Stimulated activated CD8-positive, alpha-beta memory T cell treated with anti-CD3 and anti-CD28 coated beads, Interleukin-12 subunit alpha, Interleukin-12 subunit beta, amount 100 ng/mL, for 4 hours (primary cell): ENCODE measurements at places on chromosomes 2 and 18.

DNA sequence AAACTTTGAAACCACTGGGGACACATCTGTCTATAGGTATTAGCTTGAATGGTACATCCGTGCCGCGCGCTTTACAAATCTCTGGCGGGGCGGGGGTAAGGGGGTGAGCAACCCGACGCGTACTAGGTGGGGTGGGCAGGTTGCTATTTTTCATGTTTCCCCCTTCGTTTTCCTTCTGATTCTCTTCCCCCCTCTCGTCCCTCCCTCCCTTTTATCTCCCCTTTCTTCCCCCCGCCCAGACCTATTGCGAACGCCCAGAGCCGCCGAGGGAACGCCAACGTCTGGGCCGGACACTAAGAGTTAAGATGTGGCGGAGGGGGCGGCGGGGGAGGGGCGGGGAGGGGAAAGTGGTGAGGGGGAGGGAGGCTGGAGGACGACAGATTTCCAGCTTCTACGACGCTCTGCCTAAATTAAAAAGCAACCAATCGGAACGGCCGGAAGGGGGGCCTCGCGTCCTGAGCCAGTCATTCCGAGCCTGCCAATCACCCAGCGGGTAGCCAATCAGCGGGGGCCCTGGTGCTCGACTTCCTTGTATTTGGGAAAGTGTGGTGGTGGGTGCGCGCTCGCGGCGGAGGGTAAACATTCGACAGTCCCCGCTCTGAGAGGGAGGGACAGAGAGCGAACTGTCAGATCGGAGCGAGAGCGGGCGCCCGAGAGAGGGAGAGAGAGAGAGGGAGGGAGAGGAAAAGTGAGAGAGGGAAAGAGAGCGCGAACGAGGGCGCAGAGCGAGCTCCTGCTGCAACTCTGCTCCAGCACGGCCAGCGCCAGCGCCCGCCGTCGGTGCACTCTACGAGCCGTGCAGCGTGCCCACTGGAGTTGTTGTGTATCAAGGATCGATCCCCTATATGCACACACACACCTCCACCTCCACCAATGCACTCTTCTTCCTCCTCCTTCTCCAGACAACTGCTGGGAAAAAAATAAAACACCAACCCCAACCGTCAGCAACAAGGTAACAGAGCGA lies at the start of gene POU3F3:
POU3F3 (plus strand) TSS at position 582 of the 964 bp plus-strand sequence. CDS start 1,396 bp downstream, outside the sequence.
- DNase-seq, result no peak

DNA sequence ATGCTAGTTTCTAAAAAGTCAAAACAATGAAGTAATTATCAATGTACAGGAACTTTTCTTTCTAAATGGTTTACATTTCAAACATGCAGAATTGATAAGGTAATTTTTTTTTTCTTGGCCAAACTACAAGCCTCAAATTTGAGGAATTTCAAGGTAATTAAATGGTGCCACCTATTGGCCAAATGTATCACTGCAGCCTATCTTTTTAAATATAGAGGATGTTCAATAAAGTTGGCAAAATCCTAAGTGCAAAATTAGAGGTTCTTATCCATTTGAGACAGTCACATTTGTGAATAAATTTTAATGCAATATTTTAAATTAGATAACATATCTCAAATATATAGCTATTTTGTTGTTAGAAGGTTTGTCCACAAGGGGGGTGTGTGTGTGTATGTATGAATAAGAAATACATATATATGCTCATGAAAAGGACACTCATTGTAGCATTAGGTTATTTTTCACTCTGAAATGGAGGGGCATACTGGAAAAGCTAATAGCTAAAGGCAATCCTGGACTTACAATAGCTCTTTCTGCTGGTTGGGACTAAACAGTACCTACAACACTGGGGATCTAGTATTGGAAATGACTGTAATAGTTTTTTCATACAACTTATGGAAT lies 26.2 kb downstream of the MMADHC start:
- no peak for DNase-seq

DNA sequence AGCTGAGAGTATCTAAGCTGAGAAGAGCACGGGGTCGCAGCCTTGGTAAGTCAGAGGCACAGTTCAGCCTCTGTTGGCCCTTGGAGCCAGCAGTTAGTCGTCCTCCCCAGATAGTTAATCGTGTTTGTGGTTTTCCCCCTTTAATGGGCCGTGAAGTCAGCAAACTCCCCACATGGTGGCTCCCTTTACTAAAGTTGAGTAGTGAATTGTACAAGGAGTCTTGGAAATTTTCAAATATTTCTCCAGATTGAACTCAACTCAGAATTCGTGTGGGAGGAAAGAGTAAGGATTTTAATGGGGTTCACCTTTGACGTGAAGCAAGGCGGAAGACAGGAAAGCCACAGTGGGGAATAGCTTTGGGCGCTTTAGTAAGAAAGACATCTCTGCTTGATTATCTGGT lies 2.4 kb upstream of the ADCYAP1 start:
- no peak for DNase-seq

DNA sequence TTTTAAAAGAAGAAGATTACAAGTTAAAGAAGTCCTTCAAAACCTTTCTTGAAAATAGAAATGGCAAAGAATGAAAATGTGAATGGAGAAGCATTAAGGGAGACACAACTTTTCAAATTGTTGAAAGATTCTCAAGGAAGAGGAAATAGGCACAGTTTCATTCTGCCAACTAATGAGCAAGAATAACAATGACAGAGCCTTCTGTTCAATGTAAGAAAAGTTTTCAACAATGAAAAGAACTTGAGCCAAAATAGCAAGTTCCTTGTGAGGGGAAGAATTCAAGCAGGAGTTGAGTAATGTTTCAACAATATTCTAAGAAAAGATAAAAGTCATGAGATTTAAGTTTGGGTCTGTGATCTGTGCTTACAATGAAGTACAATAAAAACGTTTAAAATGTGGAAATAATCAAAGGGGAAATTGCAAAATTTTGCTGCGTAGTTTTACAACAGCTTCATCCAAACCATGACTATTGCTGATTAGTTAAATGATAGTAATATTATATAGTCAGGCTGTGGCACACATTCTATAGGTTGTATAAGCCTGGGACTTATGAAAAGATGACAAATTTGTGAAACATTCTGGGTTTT lies 122.6 kb downstream of the METTL4 start:
- DNase-seq, result no peak

GRCh38 chr2:71948781-71949536 lies 198.7 kb downstream of the CYP26B1 start:
- no peak for DNase-seq

DNA sequence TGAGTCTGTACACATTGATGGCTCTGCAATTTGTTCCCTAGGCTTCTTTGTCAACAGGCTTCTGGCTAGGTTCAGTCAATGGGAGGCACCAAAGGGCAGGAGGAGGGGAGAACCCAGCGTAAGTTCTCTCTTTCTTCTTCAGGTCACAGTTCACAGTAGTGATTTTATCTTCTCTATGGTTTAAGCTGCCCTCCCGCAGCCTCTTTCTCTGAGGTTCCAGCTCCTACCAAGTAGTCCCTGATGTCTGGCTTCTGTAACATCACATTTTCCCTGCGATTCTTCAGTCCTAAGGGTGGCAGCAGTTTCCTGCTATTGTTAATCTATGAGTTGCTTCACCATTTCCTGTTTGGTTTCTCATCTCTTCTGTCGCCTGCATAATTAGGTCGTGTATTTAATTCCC lies 107.4 kb downstream of the CPO start:
- DNase-seq, result no peak

- DNase-seq, result no peak
Measured at GRCh38 chr2:43031471-43032212, 194.8 kb downstream of the ZFP36L2 start.

DNA sequence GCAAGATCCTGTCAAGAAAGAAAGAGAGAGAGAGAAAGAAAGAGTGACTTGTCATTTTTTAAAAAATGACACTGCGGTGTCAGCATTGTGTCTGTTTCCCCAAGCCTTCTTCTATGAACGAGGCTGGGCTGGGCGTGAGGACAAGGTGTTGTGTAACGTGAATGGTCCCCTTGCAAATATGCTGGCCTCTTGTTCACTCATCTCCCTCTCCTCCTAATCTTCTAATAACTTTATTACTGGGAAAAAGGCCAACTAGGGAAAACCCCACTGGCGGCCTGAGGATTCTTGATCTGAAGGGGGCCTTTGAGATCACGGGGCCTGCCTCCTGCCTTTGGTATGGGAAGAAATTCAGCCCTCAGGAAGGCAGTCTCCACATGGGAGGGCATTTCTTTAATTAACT lies 163.1 kb downstream of the MIB1 start:
- no peak for DNase-seq

- no peak for DNase-seq
Measured at GRCh38 chr2:121626777-121627524, 22.3 kb downstream of the CLASP1 start.

DNA sequence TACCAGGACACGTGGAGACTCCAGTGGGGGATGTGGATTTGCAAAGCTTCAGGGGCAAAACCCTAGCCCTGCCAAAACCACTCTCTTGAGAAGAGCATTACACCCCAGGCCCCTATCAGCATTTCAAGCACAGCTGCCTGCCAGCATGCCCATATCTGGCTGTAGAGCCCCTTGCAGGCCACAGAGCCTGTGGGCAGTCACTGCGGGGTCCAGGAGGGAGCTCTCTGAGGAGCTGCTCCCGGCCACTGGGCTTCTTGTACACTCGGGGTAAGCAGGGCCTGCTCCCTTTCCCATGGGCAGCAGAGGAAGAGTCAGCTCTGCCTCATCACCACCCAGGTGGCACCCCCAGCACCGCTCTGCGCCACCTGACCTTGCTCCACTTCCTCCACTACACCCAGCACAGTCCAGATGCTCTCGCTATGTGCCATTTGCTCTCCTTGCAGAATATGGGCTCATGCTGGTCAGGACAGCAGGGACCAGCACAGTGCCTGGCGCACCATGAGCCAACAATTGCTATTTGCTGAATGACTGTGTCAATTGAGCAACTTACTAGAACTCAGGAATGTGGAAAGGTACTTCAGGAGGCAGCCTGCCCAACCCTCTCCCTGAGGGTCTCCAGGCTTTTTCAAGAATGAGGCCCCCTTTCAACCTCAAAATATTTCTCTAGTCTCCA lies 7.4 kb downstream of the CHST10 start:
- no peak for DNase-seq

DNA sequence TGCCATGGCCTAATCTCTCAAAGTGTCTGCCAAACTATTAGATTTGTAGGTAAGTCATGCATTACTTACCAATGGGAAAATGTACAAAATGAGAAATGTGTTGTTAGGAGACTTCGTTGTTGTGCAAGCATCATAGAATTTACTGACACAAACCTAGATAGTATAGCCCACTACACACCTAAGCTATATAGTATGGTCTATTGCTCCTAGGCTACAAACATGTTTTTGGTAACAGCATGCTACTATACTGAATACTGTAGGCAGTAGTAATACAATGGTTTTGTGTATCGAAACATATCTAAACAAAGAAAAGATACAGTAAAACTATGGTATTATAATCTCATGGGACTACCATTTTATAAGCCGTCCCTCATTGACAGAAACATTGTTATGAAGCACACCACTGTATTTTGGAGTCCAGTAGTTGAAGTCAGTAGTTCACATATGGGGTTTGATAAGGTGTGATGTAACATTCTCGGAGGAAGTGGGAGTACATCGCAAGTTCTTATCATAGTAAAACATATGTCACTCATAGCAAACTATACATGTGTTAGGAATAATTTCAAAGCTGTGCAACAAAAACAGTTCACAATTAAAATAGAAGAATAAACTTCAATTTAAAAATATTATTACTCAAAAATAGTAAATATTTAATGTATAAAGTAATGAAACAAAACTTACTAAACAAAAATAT lies 12.0 kb upstream of the GTF2A1L start:
- DNase-seq, result no peak

DNA sequence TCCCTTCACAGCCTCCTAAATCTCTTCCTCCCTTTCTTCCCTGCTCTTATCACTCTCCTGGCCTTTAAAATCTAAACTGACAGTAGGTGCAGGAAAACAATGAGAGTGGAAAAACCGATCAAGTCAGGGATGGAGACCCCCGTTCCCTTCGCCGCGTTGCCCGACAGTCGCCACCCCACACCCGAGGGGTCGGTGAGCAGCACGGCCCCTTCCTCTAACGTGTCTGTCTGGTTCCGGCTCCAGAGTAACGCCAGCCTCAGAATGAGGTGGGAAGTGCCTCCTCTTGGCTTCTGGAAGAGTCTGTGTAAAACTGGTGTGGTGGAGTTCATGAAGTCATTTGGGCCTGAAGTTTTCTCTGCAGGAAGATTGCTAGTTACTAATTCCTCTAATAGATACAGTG lies 138.6 kb downstream of the NFATC1 start:
- no peak for DNase-seq

DNA sequence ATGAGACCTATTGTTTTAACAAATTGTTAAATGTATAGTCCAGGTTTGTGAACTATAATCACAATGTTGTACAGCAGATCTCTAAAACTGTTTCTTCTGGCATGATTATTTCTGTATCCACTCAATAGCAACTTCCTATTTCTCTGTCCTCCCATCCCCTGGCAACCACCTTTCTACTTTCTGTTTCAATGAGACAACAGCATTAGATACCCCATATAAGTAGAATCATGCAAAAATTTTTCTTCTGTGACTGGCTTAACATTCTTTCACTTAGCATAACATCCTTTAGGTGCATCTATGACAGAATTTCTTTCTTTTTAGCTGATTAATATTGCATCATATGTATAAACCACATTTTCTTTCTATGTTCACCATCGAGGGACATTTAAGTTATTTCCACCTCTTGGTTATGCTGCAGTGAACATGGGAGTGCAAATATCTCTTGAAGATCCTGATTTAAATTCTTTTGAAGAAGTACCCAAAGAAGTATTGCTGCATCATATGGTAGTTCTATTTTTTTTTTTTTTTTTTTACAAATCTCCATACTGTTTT lies 713.5 kb downstream of the LRP1B start:
- no peak for DNase-seq

DNA sequence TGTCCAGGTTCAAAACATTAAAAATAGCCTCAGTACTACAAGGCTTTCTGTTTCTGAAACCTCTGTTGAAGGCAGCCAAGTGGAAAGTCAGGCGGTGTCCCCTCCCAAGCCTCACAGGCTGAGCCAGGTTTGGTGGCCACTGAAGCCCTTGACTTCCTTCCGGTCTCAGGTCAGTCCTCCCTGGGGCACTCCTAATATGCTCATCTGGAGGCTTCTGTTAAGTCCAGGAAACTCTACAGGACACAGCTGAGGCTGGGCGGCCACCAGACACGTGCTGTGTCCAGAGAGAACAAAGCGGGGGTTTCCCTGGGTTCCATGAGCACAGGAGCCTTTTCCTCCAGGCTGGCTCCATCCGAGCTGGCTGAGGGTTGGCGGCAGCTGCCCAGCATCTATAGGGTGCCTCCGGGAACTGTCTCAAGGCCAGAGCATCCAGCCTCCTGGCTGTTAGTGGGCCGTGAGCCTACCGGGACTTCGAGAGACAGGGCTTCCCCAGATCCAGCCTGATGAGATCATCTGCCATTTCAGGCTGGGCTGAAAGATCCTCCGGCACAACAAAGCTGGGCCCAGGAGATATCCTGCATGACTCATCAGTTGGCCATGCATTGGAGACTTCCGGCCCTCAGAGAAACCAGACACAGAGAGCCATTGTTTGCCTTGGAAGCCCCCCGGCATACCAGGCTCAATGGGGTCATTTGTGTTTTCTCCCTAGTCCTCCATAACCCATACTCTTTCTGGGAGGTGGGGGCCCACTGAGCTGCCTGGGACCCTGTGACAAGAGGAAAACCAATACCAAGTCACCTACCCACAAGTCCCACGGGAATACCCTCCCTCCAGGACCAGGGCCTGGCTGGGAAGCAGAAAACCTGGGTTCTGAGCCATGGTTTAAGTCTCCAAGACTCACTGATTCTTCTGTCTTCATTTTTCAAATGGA lies 71.7 kb downstream of the HS1BP3 start:
- no peak for DNase-seq

GRCh38 chr2:183927406-183928325 lies 670.7 kb upstream of the ZNF804A start:
- no peak for DNase-seq

- no peak for DNase-seq
Measured at GRCh38 chr2:85994421-85994777, 105.6 kb upstream of the ST3GAL5 start.
